Stimulated activated CD4-positive, alpha-beta T cell treated with anti-CD3 and anti-CD28 coated beads, Interleukin-12 subunit alpha, Interleukin-12 subunit beta, amount 100 ng/mL, for 24 hours (primary cell): ENCODE measurements at places on chromosomes 5 and 9.

DNA sequence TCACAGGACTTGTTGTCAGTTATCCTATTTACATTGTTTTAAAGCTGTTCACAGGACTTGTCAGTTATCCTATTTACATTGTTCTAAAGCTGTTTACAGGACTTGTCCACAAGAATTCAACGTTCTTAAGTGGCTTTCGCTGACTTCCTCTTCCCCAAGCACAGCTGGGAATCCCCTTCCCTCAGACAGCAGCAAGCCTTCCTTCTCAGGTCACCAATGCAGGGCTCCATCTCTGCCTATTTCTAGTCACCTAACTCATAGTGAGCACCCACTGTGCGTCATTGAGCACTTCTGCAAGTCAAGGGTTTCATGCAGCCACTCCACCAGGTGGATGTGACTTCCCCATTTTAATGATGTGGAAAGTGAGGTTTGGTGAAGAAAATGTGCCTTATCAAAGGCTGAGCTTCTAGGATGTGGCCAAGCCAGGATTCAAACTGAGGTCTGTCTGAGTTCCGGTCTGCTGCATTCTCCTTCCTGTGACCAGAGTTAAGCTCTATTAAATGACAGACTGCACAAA, 109.8 kb upstream of the ZNF462 start:
- no peak for DNase-seq

- DNase-seq, result no peak
Measured at GRCh38 chr9:8822667-8823025, 1023.1 kb upstream of the DMAC1 start.

- DNase-seq, result no peak
Measured at GRCh38 chr9:38350529-38350928, 42.0 kb upstream of the ALDH1B1 start.

GRCh38 chr5:128083811-128084227, 253 bp downstream of the SLC12A2 start:
- no peak for DNase-seq

GRCh38 chr9:79104216-79104615, 467.5 kb upstream of the TLE4 start:
- DNase-seq, result no peak

- no peak for DNase-seq
Measured at GRCh38 chr5:14650052-14650451, 14.5 kb upstream of the OTULIN start.

- no peak for DNase-seq
Measured at GRCh38 chr9:121217609-121218292, 16.1 kb upstream of the RAB14 start.

DNA sequence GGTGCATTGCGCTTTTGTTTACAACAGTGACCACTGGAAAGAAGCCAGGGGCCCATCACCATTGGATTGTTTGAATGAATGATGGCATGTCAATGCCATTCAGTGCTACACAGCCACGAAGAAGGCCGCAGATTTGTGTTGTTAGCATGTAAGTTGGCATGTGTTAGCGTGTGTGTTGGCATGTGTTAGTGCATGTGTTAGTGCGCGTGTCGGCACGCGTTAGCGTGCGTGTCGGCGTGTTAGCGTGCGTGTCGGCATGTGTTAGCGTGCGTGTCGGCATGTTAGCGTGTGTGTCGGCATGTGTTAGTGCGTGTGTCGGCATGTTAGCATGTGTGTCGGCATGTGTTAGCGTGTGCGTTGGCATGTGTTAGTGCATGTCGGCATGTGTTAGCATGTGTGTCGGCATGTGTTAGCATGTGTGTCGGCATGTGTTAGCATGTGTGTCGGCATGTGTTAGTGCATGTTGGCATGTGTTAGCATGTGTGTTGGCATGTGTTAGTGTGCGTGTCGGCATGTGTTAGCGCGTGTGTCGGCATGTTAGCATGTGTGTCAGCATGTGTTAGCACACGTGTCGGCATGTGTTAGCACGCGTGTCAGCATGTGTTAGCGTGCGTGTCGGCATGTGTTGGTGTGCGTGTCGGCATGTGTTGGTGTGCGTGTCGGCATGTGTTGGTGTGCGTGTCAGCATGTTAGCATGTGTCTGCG, 15.3 kb upstream of the ANKRD33B start:
- DNase-seq, result no peak

- no peak for DNase-seq
Measured at GRCh38 chr5:54743997-54744788, 226.6 kb downstream of the SNX18 start.

DNA sequence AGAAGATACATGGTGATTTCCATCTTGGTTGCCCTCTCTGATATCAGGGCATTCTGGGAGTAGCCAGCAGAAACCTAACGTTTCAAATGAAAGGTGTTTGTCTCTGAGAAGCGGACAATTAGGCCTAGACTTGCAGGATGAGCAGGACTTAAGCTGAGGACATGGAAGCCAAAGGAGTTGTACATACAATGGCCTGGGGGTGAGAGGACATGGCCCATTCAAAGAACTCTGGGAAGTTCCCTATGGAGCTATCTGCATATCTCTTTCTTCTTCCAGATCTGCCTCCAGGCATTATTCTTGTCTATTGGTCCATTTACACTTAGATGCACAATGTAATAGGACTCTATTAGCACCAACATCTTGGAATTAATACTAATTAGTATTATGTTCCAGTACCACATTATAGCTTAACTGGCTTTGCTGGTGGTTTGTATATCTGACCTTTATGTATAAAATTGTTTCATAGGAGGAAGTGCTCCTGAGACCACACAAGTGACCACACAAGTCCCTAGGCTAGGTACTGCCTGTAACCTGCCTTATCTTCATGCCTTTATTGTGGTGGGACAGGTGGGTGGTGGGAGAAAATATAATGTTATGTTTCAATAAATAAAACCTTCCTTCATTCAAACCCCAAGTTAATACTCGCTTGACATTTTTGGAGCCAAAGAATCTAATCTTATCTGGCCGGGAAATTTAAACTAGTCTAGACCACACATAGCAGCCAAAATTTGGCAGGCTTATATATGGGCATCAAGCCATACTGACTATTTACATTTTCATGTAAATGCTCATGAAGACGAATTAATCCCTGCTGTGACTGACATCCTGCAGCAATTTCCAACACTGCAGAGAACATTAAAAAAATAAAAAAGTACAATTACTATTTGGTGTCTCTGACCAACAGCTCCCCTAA, 52.1 kb upstream of the EQTN start:
- DNase-seq, result no peak

GRCh38 chr5:93161661-93162654, 419.1 kb downstream of the NR2F1-AS1 start:
- no peak for DNase-seq

DNA sequence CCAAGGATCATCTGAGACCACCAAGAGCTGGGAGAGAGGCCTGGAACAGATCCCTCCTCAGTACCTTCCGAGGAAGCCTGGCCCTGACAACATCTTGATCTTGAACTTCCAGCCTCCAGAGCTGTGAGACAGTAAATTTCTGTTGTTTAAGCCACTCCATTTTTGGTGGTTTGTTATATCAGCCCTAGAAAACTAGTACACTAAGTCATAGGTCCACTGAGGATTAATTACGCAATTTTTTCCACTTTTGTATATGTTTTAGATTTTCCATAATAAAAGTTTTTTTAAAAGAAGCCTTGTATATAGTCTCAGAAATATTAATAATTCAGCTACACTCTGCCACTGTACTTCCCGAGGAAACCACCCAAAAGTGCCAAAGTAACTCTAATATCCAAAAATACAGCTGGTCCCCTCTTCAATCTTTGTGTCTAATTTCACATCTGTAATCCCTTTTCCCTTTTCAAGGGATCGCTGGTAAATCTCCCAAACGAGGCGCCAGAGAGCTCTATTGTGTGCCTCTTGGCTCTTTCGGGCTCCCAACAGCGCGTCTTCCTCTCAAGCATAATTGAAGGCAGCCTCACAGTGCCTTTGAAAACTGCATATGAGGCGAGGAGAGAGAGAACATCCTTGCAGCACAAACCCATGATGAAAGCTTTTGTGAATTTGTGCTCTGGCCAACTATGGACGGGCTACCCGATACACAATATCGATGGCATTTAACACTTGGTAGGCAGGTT, 32.7 kb downstream of the PRUNE2 start:
- DNase-seq, result no peak

DNA sequence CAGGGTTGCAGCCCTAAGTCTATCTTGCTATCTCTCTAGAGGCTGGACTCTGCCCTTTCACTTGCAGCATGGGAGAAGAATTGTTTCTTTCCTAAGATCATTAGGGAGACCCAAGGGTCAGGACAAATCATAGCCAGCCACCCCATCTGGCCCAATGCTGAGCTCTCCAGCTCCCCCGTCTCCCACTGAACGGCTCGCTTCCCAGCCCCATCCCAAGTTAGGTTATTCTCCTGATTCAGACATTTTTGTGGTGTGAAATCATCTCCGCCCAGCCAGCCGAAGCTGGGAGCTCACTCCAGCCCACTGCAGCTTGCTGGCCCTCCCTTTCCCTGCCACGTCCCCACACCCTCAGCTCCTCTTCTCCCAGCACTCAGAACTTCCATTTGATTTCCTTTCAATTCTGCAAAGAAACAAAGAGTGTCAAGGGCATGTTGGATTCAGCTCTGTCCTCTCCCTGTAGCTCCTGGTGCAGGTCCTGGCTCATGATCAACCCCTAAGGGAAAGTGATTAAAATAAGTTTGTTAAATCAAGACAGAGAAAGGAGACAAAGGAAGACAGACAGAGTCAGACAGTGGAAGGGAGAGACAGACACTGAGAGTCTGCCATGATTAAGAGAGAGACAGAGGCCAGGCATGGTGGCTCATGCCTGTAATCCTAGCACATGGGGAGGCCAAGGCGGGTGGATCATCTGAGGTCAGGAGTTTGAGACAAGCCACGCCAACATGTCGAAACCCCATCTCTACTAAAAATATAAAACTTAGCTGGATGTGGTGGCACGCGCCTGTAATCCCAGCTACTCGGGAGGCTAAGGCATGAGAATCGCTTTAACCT, 12.6 kb upstream of the SPARC start:
- DNase-seq, result no peak

DNA sequence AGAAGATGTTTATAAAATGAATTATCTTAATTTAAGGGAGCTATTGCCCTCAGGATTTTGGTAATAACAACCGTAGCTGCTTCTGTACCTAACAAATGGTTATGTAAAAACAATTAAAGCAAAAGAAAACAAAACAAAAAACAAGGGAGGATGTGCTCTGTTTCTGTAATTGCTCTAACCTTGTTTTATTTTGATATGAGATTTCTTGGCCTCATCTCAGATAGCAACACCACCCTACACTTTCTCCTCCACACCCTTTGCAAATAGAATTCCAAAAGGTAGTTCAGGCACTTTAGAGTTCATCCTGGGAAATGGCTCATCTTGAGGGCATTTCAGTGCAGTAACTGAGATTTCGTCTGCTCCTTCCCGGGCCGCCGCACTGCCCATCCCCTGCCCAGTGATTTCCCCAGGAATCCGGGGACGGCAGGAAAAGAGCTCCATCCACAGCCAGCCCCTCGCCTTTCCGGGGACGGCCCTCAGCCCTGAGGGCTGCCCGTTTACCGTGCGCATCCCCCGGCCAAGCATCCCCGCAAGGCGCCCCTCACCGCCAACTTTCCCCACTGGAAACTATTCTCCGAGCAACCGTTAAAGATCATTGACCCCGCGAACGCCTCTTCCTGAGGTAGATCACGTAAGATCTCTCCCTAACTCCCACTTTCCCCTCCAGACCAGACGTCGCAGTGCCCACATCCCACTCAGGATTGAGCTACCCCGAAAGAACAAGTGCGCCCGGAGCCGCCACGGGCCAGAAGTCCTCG, 1.2 kb downstream of the FNBP1 start:
- DNase-seq, result no peak

- DNase-seq, result no peak
Measured at GRCh38 chr5:33840927-33841547, 50.8 kb downstream of the ADAMTS12 start.

GRCh38 chr9:98894171-98894570, 49.5 kb upstream of the COL15A1 start:
- no peak for DNase-seq

- DNase-seq, result no peak
Measured at GRCh38 chr5:138844125-138844461, 31.0 kb downstream of the LRRTM2 start.

DNA sequence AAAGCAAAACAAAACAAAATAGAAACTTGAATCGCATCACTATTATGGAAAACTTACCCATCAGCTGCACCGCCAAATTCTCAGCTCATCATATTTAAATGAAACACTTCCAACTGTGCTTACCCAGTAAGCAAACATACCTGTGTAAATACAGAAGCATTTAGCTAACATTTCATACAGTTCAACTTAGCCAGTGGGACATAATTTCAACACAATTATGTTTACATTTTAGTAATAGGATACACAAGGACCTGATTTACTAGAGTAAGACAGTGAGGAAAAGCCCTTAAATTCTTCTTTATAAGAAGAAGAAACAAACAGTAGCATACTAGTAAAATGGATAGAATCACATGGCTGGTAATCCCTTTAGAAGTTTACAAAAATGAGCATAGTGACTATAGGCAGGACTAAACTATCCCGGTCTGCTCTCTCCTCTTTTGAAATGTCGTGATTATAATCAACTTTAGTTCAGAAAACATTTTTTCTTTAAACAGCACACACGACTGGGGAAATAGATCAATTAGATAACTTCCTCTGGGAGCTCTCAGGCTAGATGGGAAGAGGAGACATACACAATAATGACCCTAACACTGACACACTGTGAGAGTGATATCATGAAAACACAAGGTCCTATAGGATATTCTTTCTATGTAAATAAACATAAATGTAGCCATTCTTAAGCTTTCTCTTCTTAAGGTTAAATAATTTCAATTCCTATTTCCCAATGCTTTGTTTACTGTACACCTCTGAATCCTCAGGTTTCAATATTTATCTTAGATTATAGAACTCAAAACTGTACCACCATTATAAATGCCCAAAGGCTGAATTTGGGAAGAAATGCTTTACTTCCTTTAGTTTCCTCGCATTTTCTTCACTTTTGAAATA, 15.9 kb upstream of the CDC20B start:
- no peak for DNase-seq

DNA sequence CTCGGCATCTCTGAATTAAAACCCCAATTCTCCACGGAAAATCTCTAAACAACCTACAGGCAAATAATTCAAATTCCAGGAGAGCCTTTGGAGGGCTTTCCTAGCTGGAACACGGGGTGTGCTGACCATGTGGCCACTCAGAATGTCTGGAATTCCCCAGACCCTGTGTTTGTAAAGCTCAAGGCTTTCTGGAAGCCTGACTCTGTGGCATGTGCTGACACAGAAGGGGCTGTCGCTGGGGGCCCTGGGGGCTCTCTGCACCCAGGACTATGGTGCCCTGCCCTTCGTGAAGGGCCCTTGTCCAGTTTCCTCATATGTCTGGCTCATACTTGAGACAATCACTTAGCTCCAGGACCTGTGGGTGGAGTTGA, 29.0 kb upstream of the BOD1 start:
- no peak for DNase-seq
